Memory B cell (primary cell): ENCODE measurements at places on chromosomes 6 and 20.

DNA sequence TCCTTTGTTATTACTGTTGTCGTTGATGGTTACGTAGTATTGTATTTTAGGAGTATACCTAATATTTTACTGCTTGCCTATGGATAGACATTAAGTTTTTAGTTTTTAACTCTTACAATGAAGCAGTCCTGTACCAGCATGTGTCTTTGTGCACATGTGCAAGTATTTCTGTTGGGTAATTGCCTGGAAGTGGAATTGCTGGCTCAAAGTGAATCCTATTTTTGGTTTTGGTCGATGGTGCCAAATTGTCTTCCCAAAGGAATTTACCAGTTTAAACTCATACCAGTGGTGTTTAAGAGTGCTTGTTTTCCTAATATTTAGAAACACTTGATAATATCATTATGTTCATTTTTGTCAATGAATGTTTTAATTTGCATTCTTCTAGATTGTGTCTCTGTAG is 75.5 kb downstream of the ANKS1A start:
- no peak for DNase-seq

GRCh38 chr6:5634525-5634924 is 372.2 kb downstream of the NRN1 start:
- DNase-seq: no peak

GRCh38 chr6:82076916-82077315 is 170.6 kb downstream of the IBTK start:
- DNase-seq: no peak

DNA sequence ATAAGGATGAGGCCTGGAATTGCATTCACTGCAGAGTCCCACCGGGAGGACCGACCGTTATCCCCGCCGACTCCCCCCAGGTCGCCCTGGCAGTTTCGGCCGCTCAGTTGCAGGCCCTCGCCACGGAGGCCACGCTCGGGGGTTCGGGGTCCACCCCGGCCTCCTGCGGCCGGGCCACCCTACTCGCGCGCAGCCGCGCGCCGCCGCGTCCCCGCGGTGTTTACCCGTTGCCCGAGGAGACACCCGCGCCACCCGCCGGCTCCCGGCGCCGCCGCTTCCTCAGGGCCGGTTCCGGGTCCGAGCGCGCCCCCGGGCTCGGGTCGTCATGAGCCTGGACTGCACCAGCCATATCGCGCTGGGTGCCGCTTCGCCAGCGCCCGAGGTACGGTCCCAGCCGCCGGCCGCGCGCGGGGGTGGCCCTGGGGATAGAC is at the start of gene CCDC170:
Gene CCDC170 (plus strand): TSS at position 214 of the 431 bp plus-strand sequence. CDS start 112 bp downstream, at position 326.
- peak; percentile 11 for DNase-seq

GRCh38 chr6:111339294-111339693 is 143.7 kb downstream of the REV3L start:
- no peak for DNase-seq
